GM19239 (cell line): ENCODE measurements at places on chromosomes 3 and 15.

GRCh38 chr3:195794708-195795107, 17.0 kb downstream of the MUC4 start:
- DNase-seq, result no peak

DNA sequence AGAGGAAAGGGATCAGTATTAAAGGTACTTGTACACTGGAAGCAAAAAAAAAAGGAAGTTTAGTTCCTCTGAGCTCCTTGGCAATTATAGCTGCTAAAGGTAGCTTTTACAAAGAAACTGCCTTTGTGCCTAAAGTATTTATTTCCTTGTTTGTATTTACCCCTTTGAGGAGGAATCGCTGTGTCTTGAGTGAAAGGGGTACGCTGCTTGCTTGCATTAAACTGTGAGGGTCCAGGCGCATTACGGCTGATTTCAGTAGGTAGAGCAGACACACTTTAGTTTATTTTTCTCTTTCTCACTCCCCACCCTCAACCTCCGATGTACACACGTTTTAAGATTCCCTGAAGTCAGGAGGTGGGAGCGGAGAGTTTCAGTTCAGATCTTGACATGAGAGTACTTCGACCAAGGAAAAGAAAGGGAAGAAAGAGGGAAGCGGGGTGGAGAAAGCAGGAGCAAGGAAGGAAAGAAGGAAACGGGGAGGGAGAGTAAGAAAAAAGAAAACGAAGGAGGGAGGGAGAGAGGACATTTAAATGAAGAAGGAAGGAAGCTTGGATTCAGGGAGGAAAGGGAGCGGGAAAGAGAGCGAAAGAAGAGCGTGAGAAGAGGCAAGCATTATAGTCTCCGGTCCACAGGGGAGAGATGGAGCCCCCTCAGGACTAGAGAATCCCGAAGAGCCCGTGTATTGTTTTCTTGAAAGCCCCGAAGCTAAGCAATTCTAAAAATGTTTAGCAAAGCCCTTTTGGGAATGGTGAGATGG, 1.2 kb upstream of the MME start:
- no peak for DNase-seq

DNA sequence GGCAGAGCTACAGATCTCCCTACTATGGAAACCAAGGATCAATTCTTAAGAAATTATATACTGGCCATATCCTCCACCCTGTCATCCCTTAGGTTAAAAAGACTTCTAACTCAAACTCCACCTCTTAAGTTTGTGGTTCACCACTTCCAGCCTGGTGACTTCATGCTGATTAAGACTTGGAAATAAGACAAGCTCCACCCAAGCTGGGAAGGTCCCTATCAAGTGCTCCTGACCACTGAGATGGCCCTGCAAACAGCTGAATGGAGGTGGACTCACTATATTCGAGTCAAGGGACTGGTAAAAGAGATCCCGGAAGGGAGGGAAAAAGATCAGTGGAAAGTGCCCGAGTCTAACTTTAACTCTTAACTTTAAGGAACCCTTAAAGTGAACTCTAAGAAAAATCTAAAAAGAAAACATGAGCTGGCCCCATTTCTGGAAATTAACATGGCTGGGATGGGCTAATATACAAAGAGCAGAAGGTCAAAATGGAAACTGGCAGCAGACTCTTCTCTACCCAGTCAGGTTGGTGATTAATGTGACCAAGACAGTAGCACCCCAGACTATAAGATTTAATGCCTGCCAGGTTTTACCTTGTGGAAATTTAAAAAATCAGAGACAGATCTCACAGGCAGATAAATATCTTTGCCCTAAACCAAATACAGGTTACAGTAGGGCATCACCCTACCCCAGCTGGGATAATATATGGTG, 43.9 kb downstream of the PPCDC start:
- DNase-seq, result no peak

DNA sequence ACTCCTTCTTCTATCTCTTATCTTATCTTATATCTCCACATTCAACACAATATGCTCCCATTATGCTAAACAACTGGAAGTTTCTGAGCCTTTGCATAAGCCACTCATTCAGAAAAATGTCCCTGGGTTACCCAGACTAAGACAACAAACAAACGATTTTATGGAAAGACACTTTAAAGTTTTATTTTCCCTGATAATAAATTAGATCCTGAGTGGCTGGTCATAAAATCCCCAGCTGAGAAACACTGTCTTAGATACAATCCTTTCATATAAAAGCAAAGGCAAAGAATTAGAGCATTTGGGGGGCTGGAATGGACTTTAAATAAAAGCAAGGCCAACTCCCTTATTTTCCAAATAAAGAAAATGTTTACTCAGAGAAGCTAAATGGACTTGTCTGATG, 322.3 kb downstream of the GBE1 start:
- no peak for DNase-seq

DNA sequence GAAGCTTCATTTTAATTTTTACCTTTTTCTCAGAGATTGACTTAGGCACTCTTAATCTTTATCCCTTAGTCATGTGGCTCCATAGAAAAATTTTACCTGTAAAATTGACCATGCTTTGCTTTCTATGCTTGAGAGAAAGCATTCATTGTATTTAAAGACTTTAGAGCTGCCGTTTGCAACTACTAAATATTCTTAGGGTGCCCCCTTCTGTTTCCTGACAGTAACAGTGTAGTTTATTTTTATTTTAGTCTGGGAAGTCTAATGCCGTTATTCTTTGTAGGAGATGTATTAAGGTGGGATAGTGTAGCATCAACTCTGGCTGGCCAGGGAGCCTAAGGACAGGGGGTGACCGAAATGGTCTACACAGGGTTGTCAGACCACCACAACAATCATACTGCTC, 84.5 kb upstream of the SYNPR start:
- DNase-seq, result no peak

GRCh38 chr3:87541723-87542122, 265.3 kb upstream of the POU1F1 start:
- DNase-seq, result no peak

DNA sequence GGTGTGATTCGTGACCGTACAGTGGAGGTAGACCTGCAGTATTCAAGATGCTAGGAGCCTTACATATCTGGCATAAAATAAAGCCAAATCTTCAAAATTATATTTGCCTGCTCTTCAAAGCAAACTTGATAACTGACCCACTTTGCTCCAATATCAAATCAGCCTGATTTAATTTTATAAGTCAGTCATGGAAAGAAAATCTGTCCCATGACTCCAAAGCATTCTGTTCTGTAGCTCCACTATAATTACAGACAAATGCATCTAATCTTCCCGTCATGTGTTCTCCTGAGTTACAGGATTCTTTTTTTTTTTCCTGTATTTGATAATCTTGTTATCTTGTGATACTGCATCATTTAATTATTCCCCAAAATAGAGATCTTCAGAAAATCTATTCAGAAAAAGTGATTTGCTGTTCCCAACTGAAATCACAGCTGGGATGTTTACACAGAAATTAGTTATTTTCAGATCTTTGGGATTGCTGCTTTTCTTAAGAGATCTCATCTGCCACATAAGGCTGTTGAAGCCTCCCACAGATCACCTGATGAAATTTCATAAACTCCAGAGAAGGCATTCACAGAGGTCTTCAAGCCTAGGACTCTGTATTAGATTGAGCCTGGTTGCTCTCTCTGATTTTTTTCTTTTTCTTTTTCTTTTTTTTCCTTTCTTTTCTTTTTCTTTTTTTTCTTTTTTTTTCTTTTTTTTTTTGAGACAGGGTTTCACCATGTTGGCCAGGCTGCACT, 27.2 kb downstream of the TIMP4 start:
- DNase-seq, result no peak
